ENCODE measurements at places on chromosomes 6 and 20.

- DNase-seq: no peak
Measured at GRCh38 chr6:99522531-99522930, 7.3 kb upstream of the USP45 start.

- DNase-seq: no peak
Measured at GRCh38 chr20:62918831-62919230, 7.5 kb downstream of the DIDO1 start.

DNA sequence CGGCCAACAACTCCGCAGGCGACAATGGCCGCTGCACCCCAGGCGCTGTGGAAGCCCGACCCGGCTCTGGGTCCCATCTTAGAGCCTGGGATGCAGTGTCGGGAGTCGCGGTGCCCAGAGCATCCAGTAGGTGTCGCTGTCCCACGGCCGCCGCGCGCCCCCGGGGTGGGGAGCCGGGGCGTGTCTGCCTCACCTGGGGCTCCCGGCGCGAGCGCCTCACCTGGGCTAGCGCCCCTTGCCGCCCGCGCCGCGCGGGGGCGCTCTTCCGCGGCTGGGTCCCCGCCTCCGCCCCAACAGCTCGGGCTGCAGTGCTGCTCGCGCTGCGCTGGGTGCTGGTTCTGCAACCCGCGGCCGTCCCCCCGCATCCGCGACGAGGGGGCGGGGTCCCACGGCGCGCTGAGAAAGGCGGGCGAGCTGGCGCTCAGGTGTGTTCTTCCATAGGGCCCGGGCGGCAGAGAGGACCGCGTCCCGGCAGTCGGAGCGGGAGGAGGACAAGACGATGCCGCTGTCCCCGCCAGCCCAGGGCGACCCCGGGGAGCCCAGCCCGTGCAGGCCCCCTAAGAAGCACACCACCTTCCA is at the start of gene CRYBG1:
Gene CRYBG1, plus strand, starts transcription at position 308 of the 579 bp plus-strand sequence. Its CDS starts 192 bp downstream, at position 500.
- no peak for DNase-seq

DNA sequence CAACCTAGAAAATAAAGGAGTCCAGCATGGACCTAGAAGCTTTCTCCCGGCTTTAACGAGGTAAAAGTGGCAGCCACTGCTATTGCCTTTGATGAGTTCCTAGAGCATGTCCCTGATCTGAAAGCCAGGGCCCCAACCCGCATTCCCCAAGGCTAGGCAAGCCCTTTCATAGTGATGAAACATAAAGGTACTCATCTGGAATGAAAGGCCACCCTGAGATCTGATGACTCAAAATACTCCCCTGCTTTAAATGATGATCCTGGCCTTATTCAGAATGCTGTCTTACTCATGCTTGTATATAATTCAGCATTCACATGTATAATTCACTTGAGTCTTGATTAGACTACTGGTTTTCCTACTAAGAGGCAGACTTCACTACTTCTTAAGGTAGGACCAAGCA is 21.3 kb downstream of the TTPAL start:
- DNase-seq: no peak

GRCh38 chr20:60977901-60978300 is 274.2 kb upstream of the CDH4 start:
- DNase-seq: no peak

- no peak for DNase-seq
Measured at GRCh38 chr20:47682028-47682783, 103.1 kb downstream of the SULF2 start.

DNA sequence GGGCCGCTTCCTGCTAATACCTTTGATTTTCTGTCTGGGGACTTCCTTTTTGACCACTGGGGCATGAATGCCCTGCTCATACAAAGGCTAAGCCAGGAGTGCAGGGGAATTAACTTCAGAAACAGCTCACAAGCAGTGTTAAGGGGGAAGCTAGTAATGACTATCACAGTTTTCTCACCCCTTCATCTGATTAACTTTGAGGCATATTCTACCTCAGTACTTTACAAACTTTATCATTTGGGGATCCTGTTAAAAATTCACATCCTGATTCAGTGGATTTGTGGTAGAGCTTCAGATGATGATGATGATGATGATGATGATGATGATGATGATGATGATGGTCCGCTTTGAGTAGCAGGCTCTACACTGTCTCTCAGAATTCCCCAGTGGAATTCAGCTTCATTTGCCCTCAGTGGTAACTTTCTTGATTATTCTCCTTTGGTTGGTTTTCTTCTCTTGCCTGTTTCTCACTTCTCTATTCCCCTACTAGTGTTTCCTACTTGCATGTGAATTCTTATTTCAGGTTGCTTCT is 78.4 kb upstream of the TMEM170B start:
- DNase-seq: no peak

DNA sequence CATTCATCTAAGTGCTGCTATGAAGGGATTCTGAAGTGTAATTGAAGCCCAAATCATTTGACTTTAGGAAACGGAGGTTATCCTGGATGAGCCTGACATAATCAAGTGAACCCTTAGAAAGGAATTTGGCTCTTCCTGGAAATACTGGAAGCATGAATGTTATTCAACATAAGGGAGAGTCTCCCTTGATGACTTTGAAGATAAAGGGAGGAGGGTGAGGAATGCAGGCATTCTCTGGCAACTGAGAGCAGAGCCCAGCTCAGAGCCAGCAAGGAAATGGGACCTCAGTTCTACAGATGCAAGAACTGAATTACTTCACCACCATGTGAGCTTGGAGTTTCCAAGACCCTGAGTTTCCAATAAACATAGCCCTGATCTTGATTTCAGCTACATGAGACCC is 168.2 kb downstream of the DLL1 start:
- DNase-seq: peak; percentile 13

Data from vagina (tissue), 2 donors.